Kidney capillary endothelial cell (primary cell): ENCODE measurements at places on chromosomes 3 and 15.

- no peak for DNase-seq
Measured at GRCh38 chr15:93213281-93213680, 124.3 kb upstream of the RGMA start.

DNA sequence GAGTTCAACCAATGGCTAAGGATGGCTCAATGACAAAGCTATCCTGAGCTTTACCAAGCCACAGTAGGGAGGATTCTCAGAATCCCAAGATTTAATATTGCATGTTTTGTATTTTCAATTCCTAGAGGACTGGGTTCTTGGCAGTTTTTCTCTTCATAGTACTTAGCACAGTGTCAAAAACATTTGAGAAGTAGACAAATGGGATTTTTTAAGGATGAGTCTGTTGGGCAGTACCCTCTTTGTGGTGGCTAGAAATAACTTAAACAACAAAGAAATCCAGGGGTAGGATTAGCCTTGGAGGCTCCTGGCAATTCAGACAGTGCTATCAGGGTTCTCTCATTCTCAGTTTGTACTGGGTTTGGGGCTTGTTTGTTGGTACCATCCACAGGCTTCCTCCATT, 212.8 kb upstream of the RORA start:
- DNase-seq: no peak

GRCh38 chr3:115693868-115694267, 70.6 kb downstream of the GAP43 start:
- DNase-seq: no peak

DNA sequence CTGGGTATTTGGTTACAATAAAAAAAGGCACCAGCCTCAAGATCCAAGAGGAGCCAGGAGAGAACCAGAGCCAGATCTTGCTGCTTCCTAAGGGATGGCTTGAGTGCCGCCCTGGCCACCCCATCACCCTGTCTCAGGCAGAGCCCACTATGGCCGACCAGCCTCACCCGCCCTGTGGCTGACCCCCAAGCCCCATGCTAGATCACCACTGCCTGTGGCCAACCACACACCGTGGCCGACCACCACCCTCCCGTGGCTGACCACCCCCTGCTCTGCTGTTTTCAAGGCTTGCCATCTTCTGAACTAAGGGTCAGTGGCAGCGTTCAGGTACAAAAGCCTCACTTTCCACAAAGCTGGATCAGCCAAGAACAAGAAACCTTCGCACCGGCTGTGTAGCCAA, 12.0 kb downstream of the CSPG5 start:
- no peak for DNase-seq

- DNase-seq: no peak
Measured at GRCh38 chr3:55511895-55512570, 24.9 kb upstream of the WNT5A start.

- no peak for DNase-seq
Measured at GRCh38 chr3:194125442-194125841, 10.5 kb upstream of the HES1 start.
